ENCODE measurements at places on chromosomes 3 and 15. TPM values are rescaled to one million over a fixed set of nuclear protein-coding genes. Genes with fewer than 3 reads are reported as not detected.

GRCh38 chr3:157441102-157441624 lies 4.5 kb downstream of the PTX3 start:
- peaks cover 28% of the 10 kb centered on the region for H3K27me3 ChIP-seq
- peaks cover 15% of the 10 kb centered on the region for H3K4me1 ChIP-seq
- H3K27ac ChIP-seq = no peak overlapping the region
- peaks cover 4% of the 10 kb centered on the region for H3K36me3 ChIP-seq

GRCh38 chr3:120161902-120162301 lies 67.7 kb upstream of the GSK3B start:
- H3K27me3 ChIP-seq = no peaks in the 10 kb centered on the region
- H3K4me1 ChIP-seq = peaks cover 38% of the 10 kb centered on the region
- no peak overlapping the region for H3K27ac ChIP-seq
- H3K36me3 ChIP-seq = no peaks in the 10 kb centered on the region

DNA sequence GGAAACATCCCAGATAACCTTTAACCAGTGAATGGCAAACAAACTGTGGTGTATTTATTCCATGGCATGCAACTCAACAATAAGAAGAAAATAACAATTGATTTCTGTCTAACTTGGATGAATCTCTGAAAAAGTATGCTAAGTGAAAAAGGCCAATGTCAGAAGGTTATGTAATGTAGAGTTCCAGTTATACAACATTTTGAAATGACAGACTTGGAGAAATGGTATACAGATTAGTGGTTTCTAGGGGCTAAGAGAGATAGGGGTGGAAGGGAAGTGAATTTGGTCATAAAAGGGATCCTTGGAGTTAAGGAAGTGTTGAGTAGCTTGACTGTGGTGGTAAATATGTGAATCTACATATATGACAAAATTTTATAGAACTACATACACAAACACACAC lies 269.4 kb upstream of the SUCLG2 start:
- H3K4me3 ChIP-seq = no peak overlapping the region
- H3K4me1 ChIP-seq = no peaks in the 10 kb centered on the region
- no peaks in the 10 kb centered on the region for H3K36me3 ChIP-seq
- H3K27me3 ChIP-seq = no peaks in the 10 kb centered on the region
- H3K27ac ChIP-seq = no peak overlapping the region

DNA sequence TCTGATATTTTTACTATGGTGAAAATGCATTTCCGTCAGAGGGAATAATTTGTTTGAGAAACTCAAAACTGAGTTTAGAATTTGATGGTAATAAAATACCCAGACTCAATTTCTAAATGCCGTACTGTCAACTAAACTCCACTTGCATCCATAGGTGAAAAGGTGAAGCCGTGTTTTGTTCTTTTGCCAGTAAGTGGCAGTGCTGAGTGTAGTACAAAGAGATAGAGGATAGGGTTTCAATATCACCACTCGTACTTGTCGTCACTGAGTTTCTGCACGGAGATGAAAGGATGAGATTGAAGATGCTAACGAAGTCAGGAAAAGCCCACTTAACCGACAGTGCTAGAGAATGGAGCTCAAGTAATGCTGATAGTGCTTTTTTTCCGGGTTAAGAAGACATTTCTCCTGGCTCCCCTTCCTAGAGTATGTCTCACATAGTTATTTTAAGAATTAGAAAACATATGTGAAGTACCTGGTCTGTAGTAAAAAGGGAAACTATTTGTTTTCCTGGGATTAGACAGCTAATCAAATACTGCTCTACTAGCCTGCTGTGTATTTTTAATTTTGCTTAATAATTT lies 345.1 kb downstream of the IL5RA start:
- H3K4me3 ChIP-seq = no peak overlapping the region
- DNase-seq = no peak
- no peaks in the 10 kb centered on the region for H3K4me1 ChIP-seq
- no peaks in the 10 kb centered on the region for H3K27me3 ChIP-seq
- H3K36me3 ChIP-seq = no peaks in the 10 kb centered on the region

DNA sequence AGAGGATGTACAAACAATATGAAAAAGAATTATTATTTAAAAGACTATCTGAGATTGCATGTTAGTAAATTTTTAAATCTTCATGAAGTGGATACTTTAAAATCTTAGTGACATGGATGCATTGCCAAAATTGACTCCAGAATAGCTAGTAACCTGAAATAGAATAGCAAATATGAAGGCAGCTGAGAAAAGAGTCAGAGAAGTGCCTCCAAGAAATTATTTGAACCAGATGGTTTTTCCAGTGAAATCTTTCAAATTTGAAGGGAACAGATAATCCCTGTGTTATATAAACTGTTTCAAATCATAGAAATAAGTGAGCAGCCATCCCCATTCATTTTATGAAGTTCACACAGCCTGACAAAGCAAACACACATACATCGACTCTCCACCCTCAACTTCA lies 29.6 kb downstream of the FSIP1 start:
- H3K27ac ChIP-seq = no peak overlapping the region
- no peaks in the 10 kb centered on the region for H3K36me3 ChIP-seq
- H3K4me1 ChIP-seq = no peaks in the 10 kb centered on the region

GRCh38 chr3:161025911-161026310 lies 79.2 kb downstream of the B3GALNT1 start:
- no peak overlapping the region for H3K27ac ChIP-seq
- no peak overlapping the region for H3K4me3 ChIP-seq
- no peaks in the 10 kb centered on the region for H3K36me3 ChIP-seq
- no peaks in the 10 kb centered on the region for H3K27me3 ChIP-seq
- H3K4me1 ChIP-seq = no peaks in the 10 kb centered on the region
- no peak for DNase-seq

- DNase-seq = no peak
- no peak overlapping the region for H3K4me3 ChIP-seq
- H3K27ac ChIP-seq = no peak overlapping the region
- no peaks in the 10 kb centered on the region for H3K27me3 ChIP-seq
These were observed 58.2 kb downstream of the ZNF148 start for GRCh38 chr3:125316949-125317348.

DNA sequence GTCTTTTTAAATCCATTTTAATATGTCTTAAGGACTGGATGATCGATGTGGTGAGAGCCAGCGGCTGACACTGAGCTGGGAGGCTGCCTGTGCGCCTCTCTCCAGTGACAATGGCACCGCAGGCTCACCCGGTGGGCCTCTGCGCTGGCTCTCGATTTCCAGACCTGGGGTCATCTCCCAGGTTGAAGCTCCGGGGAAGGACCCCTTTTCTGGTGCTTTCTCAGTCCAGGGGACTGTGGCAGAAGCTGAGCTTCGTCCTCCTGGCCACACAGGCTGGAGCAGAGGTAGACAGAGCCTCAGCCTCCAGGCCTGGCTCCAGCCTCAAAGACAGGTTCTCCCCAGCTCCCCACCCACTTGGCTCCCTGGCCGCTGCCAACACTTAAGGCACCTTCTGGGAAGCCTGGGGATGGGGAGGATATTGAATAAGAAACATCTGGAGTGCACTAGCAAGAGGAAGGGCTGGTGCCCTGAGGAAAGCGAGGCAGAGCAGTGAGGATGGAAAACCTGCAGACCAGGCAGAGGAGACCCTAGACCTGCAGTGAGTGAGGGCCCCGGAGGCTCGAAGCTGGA lies 154.2 kb upstream of the SMAD3 start:
- H3K27me3 ChIP-seq = no peaks in the 10 kb centered on the region
- DNase-seq = no peak

DNA sequence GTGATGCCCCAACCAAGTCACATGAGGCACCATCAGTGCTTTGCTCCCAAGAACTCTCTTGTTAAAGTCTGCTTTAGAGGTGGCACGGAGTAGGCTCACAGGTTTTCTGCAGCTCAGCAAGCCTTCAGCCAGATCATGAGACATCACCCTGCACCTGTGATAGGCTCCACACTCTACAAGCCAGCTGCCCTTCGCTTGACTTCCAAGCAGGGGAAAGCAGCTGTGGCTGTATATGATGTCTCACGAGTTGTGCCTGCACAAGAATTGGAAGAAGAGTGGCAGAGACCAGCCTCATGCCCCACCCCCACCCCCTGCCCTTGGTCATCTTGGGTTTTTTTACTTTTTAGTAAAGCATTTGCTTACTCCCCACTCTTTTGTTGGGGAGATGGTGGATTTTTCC lies 22.5 kb downstream of the MRPS11 start:
- H3K4me1 ChIP-seq = no peaks in the 10 kb centered on the region
- no peak overlapping the region for H3K4me3 ChIP-seq
- no peaks in the 10 kb centered on the region for H3K27me3 ChIP-seq
- H3K36me3 ChIP-seq = no peaks in the 10 kb centered on the region
- no peak overlapping the region for H3K27ac ChIP-seq
- no peak for DNase-seq

DNA sequence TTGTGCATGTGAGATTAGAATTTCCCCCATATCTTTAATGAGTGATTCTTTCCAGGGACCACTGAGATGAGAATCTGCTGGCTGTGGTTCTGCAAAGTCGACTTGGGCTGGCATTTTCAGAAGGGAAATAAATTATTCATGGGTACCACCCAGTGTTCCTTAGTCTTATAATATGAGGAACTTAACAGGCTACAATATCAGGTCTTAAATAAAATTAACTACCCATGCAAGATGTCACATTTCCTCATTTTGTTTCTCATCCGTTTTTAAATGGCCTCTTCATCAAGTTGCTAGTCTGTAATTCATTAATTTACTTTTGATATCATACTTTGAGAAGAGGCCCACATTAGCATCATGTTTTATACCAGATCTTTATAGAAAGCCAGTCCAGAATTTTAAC lies 58.3 kb upstream of the SKOR1 start:
- no peaks in the 10 kb centered on the region for H3K27me3 ChIP-seq
- H3K36me3 ChIP-seq = no peaks in the 10 kb centered on the region
- H3K4me3 ChIP-seq = no peak overlapping the region
- peaks cover 9% of the 10 kb centered on the region for H3K4me1 ChIP-seq

DNA sequence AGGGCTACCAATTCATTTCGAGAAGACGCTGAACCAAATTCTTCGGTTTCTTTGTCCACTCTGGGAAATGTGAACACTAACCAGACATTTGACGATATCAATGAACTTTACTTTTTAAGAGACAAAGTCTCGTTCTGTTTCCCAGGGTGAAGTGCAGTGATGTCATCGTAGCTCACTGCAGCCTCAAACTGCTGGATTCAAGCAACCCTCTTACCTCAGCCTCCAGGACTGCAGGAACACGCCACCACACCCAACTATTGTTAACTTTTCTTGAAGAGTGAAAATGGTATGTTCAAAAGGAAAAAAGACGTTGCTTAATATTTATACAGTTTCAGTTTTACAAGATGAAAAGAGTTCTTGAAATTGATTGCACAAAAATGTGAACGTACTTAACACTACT lies 30.6 kb downstream of the MB21D2 start:
- H3K36me3 ChIP-seq = no peaks in the 10 kb centered on the region
- no peak for DNase-seq
- no peaks in the 10 kb centered on the region for H3K27me3 ChIP-seq
- H3K4me3 ChIP-seq = no peak overlapping the region

DNA sequence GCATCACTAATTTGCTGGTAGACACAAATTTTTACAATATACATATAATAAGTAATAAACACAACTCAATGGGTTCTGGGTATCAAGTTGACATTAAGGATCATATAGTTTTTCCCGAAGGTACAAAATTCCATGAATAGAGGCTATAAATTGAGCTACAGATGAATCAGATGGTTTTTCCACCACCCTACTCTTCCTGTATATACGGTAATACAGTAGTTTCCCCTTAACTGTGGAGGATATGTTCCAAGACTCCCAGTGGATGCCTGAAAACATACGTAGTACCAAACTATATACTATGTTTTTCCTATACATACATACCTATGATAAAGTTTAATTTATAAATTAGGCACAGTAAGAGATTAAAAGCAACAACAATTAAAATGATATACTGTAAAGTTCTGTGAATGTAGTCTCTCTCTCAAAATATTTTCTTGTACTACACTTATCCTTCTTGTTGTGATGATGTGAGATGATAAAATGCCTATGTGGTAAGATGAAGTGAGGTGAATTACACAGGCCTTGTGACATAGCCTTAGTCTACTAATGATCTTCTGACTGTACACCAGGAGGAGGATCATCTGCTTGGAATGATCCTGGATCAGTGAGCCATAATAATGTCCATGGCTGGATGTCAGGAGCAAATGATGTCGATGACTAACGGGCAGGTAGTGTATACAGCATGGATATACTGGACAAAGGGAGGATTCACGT lies 116.7 kb downstream of the NR1I2 start:
- H3K27me3 ChIP-seq = no peaks in the 10 kb centered on the region
- peaks cover 14% of the 10 kb centered on the region for H3K36me3 ChIP-seq
- no peak overlapping the region for H3K27ac ChIP-seq

DNA sequence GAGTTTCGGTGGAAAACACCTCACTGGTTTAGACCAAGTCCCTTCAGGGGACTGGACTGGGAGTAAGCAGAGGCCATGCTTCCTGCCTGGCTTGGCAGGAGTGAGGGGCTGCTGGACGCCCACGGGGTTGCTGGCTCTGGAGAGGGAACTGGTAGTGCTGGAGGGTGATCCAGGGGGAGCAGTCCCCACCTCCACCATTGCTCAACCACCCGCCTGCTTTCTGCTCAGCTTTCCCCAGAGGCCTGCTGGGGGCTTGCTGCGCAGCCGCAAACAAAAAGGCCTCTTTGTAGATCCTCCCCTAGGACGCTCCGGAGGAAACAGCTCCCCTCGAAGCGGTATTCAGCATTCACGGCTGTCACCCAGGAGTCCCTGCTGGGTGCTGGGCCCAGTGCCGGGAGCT lies 33.5 kb downstream of the EBLN2 start:
- H3K27me3 ChIP-seq = no peaks in the 10 kb centered on the region
- no peak for DNase-seq
- no peak overlapping the region for H3K27ac ChIP-seq

GRCh38 chr15:36880224-36880912 lies 220.0 kb downstream of the MEIS2 start:
- H3K27me3 ChIP-seq = peaks cover 81% of the 10 kb centered on the region
- no peaks in the 10 kb centered on the region for H3K36me3 ChIP-seq
- no peak overlapping the region for H3K27ac ChIP-seq
- H3K4me3 ChIP-seq = no peak overlapping the region

- H3K4me3 ChIP-seq = no peak overlapping the region
- H3K36me3 ChIP-seq = no peaks in the 10 kb centered on the region
- H3K27me3 ChIP-seq = no peaks in the 10 kb centered on the region
- no peak for DNase-seq
These were observed 237.4 kb downstream of the TBL1XR1 start for GRCh38 chr3:176959867-176960266.

- no peaks in the 10 kb centered on the region for H3K27me3 ChIP-seq
- DNase-seq = no peak
- H3K4me1 ChIP-seq = peaks cover 16% of the 10 kb centered on the region
- no peak overlapping the region for H3K4me3 ChIP-seq
These were observed 136.8 kb downstream of the TPRG1 start for GRCh38 chr3:189308608-189309007.

The CA12 gene
- total RNA-seq = 14.3 TPM

The ERICH6 gene
- total RNA-seq = not detected

The TP63 gene
- not detected for total RNA-seq

The CCDC39 gene
- 11.7 TPM for total RNA-seq

The GP9 gene
- not detected for total RNA-seq

The SPATA12 gene
- total RNA-seq = not detected

All from stomach (tissue), 19 donors.